H4 (cell line): ENCODE measurements at places on chromosomes 4 and X. TPM values are rescaled to one million over a fixed set of nuclear protein-coding genes. Genes with fewer than 3 reads are reported as not detected.
A peak's percentile ranks its signal among the peaks of the same experiment; 100 is the strongest.

DNA sequence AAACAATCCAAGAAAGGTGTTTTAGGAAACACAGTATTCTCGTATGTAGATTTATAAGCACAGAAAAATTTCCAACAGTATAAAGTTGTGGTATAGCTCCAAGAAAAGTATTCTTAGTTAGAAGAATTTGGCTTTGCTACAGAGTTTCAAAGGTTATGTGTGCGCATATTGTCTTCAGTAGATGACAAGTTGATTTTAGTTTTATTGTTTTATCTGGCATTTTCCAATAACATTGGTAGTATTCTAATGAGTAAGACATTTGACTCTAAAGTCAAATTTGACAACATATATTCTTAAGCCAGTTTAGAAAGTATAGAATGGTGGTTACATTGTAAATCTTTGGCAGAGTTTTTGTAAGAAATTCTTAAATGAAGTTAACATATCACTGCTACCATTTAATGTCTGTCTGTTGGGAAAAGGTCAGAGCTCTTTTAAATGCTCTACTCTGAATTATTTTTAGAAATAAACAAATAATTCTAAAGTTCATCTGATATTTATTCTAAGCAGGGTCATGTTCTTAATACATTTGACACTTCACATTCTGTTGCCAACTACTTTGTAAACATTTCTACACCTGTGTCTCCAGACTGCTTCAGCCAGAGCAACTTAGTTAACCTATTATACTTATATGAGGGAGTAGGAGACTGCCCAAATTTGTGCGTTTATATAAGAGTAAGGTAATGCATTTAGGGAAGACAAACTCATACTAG, 30.0 kb downstream of the CLCN3 start:
- DNase-seq, result no peak

DNA sequence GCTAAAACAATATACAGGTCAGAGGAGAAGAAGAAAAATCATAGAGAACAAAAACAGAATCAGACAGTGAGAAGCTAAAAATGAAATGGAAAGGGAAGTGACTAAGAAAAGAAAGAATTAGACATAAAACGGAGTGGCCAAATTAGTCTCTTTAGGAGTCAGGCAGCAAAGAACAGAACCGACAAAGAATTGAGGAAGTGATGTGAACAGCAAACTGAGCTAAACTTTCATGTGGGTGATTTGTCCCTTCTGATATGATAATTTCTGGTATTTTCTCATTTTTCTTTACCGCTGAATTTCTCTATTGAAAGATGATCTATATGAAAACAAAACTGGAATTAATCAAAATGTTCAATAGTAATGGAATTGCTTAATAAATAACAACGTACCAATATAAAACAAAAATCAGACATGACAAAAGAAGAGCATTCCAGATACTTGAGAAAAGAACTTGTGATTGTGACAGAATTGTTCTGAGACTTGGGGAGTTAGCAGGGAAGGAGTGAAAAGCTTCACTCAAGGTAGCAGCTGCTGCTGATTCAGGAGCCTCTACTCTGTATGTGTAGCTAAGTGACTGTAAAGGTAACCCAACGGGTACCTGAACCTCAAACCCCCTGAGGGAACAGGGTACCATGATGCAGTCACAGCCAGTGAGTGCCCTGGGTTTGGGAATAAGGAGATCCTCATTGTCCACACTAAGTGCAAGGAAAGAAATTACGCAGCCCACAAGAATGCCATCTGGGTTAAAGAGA, 8.8 kb downstream of the TAPT1 start:
- DNase-seq, result no peak

- peak; percentile 56 for DNase-seq
These were observed 612 bp downstream of the MAGED2 start for GRCh38 chrX:54808109-54808604.

DNA sequence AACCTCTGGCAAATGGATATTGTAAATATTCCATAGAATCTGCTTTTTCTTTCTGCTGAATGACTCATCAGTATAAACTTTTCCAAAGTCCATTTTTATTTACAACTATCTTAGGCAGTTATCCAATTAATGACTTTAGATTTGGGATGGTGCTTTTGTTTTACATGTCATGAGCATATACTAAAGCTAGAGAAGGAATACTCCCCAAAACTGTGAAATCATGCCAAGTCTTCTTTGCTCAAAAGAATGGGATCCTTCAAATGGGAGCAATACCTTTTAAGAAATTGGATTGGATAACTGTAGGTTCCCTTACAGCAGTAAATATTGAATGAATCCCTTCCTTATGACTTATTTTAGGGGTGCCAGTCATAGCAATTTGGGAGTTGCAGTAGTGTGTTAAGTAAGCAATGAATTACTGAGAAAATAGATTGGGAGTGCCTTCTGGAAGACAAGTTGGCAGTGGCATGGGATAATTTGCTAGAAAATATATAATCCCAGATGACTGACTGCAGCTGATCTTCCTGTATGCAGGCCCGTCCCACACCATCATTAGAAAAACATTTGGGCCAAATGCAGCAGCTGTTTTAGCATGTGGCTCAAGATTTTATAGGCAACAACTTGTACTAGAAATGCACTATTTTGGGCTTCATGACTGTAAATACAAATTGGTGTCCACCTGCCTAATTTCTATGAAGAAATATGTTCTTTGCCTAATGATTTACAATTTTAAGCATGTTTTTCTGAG, 2.8 kb downstream of the TMPRSS11D start:
- DNase-seq, result no peak

DNA sequence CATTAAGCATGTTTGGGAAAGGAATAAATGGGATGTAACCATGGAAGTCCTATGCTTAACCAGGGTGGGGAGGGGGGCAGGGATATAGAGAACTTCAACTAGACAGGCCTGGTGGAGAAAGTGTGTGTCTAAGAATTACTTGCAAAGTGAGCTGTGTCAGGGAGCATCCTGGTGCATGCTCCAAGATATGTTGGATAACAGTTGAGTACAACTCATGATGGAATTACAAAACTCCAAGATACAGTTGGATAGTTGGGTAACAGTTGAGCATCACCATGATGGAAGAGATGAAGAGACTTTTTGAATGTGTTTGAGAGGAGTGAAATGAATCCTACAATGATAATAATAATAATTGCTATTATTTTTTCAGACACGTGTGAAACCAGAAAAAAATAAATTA, 26.1 kb upstream of the ACSL1 start:
- DNase-seq, result no peak

The STATH gene
- 0.29 and 0.37 TPM in 2 replicates for total RNA-seq
